ENCODE measurements at places on chromosomes 6 and 20.

DNA sequence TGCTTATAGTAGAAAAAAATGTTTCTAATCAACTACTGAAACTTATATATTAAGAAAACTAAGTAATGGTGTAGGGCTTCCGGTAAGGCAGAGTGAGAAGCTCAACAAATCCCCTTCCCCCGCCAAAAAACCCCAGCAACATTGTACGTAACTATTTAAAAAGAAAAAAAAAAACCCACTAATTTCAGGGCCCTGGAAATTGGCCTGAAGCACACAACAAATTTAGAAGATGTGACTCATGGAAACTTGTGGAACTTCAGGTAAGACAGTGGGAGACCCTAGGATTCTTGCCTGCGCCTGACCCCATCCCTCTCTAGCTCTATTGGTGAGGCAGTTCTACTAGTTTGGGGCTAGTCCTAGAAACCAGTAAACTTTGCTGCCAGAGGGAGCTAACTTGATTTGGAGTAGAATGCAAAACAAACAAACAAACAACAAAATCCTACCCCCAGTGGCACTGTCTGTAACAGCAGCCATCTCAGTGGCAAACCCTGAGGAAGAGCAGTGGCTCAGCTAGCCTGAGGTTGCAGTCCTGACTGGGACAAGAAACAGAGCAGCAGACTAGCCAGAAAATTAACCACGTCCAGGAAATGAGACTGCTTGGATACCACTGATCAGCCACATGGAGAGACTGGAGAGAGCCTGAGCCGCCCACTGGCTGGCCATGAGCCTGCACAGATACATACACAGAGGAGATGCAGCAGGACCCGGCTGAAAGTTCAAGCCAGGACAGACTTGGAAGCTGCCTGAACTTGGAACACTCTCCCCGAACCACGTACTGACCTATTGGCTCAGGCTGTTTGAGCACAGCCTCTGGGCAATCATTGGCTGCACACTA lies 135.1 kb downstream of the TBXT start:
- peak; percentile 38 for DNase-seq

- DNase-seq, result peak; percentile 1
Observed at GRCh38 chr6:19478992-19479391, 358.2 kb upstream of the ID4 start.

DNA sequence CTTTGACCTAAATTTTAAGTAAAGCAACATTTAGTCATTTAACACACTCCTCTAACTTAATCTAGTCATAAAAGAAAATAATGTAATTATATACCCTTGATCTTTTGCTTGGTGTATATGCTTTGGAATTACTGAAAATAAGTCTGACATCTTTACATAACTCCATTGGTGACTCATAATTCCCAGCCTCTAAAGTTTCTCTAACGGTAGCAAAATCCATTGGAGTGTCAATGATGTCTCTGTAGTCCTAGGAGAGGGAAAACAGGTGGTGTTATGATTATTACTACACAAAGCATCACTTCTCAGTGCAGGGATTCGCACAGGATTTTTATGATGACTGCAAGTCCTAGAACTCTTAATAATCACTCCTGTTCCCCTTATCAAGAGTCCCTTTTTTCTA lies 80.2 kb downstream of the IRAK1BP1 start:
- DNase-seq, result no peak

DNA sequence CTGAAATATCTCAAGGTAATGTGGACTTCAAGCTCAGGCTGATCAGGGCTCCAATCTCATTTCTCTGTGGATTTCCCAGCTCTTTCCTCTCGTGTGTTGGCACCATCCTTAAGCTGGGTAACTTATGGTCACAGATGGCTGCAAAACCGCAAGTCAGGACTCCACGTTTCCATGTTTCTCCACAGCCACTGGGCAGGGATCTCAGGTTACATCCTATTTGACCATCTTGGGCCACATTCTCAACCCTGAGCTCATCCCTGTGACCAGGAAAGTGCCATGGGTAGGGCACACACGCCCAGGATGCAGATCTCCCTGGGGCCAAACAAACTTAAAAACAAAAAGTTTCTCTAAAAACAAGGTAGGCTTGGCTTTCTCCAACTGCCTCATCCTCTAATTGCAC lies 15.4 kb downstream of the RPS6KA2 start:
- no peak for DNase-seq

- DNase-seq, result peak; percentile 75
Observed at GRCh38 chr6:25556516-25556915, 95.5 kb upstream of the SCGN start.

DNA sequence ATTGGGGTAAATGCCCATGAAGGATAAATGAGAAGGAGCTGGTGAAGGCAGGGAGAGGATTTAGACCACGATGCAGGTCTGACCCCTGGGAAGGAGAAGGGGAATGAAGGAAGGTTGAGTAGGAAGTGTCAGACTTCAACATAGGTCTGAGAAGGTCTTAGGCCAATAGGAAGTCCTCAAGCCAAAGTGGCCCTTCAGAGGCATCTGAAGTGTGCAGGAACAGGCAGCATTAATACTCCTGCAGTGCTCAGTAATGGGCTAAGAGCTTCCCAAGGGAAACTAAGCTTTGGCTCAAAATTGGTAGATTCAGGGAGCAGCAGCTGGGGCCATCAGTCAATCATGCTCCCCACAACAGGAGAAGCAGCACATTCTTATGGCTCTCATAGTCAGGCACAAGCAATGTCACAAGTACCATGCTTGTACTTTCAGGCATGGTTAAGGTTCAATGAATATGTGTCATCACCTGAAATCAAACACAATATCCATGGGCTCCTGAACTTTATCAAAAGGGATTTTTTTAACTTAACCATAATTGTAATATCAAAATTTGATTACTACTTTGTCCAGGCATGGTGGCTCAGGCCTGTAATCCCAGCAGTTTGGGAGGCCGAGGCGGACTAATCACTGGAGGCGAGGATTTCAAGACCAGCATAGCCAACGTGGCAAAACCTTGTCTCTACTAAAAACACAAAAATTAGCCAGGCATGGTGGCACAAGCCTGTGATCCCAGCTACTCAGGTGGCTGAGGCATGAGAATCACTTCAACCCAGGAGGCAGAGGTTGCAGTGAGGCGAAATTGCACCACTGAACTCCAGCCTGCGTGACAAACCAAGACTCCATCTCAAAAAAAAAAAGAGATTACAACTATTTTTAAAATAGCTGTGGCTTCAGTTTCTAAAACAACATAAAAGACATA lies 9.9 kb downstream of the RALGAPA2 start:
- no peak for DNase-seq

- no peak for DNase-seq
Observed at GRCh38 chr6:166504100-166504499, 82.4 kb downstream of the RAMACL start.

- DNase-seq, result no peak
Observed at GRCh38 chr6:131823276-131823902, 15.6 kb downstream of the ENPP1 start.

DNA sequence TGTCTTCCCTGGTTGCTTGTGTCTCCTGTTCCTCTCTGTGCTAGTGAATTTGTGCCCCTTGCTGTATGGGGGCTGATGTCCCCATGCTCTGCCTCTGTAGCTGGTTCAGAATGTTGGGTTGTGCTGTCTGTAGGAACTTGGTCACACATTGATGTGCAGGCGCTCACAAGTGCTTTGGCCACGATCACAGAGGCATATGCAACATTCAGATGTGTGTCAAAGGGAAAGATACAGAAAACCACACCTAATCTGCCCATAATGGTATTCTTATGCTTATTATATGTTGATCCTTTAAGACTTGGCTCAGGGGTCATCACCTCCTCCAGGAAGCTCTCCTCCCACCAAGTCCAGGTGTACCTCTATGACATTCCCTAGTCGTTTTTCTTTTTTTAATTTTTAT lies 17.1 kb upstream of the DHX35 start:
- no peak for DNase-seq

- no peak for DNase-seq
Observed at GRCh38 chr6:10434235-10434634, 19.4 kb upstream of the TFAP2A start.

DNA sequence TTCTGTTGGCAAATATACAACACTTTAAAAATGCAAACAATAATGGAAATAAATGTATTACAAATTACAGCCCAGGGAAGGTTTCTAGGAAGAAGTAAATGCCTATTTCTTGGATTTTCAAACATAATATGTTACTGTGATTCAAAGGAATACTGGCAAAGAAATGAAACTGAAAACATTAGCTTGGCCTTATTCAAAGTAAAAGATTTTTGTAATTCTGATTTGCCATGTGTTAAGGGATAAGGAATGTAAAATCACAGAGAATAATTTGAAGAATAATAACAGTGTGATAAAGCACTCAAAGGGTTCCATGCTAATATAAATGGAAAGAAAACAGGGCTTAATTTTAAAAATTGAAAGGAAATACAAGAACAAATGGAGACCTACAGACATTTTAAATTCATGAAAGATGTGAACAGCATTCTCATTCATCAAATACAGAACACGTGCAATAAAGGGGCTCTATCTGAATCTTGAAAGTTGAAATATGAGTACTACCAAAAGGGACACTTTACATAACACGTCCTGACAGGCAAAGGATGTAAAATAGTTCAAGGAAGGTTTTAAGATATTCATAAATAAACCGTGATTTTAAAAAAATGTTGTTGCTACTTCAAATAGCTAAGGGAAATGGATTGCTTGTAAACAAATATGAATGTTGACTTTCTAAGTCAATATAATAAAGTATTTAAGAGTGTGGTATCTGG lies 138.1 kb downstream of the RFPL4B start:
- no peak for DNase-seq

DNA sequence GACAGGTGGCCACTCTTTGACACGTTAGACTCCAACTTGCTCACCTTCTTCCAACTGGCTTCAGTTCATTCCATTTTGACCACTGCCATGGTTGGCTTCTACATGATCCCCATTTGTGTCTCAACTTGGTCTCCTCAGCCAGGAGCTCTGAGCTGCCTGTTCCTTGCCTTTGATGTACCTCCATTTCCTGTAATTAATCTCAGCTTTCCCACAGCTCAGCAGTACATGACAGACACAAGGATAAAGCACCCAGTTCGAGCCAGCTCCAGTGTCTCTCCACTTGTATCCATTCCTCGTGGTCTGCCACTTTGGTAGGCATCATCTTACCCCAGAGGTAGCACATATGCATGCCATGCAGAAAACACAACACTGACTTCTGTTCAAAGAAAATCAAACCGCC lies 161.0 kb downstream of the TSHZ2 start:
- DNase-seq, result no peak

DNA sequence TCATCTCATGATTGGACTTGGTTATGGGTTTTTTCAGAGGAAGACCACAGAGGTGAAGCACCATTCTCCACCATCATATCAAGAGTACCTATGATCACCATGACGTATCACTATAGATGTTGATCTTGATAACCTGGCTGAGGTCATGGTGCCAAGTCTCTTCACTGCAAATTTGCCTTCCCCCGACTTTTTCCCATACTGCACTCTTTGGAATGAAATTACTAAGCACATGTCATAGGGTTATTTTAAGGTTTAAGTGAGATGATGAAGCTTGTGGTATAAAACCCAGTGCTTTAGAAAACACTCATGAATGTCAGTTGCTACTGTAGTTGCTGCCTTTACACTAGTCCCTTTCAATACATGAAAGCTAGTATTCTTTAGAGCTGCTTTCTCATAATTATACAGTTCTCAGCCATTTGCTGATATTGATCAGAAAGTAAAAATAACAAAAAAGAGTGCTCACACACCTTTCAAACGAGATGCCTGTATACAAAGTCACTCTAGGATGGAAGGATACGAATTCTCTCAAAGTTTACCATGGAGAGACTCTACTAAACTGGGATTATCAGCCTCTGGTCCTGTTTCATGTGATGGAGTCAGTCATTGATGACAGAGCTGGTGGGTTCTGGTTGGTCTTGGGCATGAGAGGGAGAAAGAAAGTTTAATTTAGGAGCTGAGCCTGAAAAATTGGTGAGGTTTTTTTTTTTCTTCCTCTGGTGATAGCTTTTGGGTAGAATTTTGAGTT lies 228.1 kb downstream of the PRL start:
- no peak for DNase-seq

GRCh38 chr6:41775293-41775882 lies 4.3 kb downstream of the FRS3 start:
- no peak for DNase-seq

GRCh38 chr6:14817074-14817473 lies 428.8 kb upstream of the JARID2 start:
- no peak for DNase-seq

GRCh38 chr20:12030470-12030869 lies 112.8 kb downstream of the BTBD3 start:
- DNase-seq, result no peak

DNA sequence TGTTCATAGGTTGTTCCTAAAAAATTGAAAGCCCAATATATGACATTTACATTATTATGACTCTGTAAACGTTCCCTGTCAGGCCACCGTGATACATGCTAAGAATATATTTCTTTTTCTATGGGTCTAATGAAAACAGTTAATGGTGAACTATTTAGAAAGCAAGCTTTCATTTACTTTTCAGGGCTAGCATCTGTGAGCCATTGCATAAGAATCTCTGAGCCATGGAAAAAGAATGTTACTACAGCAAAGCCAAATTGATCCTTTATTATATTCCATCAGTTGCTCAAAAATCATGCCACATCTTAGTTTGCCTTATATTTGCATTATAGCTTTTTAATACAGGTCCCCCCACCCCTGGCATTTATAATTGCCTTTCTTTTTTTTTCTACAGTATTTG lies 275.5 kb downstream of the ZFAND3 start:
- no peak for DNase-seq

- no peak for DNase-seq
Observed at GRCh38 chr6:5179917-5180316, 80.8 kb downstream of the LYRM4 start.

GRCh38 chr6:94785514-94785913 lies 791.8 kb upstream of the MANEA start:
- DNase-seq, result no peak

DNA sequence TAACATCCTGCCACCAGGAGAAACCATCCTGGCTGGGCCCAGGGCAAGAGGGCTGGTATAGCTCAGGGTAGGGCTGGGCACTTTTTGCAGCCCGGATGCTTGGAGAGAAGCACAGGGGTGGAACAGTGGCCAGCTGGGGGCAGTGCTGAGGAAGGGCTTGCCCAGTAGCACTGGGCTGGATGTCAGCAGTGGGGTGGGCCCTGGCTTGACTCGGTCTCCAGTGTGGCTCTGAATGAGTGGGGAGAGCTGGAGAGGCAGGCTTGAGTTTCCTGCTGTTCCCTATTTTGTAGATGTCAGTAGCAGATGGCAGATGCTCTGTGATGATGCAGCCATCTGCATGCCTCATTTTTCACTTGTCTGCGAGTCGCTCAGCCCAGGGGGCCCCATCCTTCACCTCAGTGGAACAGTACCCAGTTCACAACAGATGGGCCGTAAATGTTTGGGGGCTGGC lies 56.3 kb upstream of the TULP1 start:
- DNase-seq, result no peak

DNA sequence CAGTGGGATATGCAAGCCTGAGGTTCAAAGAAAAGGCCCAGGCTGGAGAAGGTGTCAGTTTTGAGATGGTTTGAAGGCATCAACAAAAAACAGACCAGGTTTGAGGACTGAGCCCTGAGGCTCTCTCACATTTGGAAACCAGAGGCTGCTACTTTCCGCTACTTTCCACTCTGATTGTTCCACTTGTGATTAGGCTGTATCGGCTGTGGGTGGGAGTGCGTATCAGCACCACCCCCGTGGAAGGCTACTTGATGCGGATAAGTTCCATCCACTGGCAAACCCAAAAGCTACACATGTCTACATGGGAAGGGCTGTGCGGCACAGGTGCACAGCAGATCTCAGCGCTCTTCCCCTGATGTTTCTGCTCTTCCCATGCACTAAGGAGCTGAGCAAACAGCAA lies 198.7 kb downstream of the GMPR start:
- DNase-seq, result no peak

Measured in RKO (cell line).